Left ventricle myocardium superior (tissue), 1 donor: ENCODE measurements at places on chromosomes 13 and 19.

DNA sequence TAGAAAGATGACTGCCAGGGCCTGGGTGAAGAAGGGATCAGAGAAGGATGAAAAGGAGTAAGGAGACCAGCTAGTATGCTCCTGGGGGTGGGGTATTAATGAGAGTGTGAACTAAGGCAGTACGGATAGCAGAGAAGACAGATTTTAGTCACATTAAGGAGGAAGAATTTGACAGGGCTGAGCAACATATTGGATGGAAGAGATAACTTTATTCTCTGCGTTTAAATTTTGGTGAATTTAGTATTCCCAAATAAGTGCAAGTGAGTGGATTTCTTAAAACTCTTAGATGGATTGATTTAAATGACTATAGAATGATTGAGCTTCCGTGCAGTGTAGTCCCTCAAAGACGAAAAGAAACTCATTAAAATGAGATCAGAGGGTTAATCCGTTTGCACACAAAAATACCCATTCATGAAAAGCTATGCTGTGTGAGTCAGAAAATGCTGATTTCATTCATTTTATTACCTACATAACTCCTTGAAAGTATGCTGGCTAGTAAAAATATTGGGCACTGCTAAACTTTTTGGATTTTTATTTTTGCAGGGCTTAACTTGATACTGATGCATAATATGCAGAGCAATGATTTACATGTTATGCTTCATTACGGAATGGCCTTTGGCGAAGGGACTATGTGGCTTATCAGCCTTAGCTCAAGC, 54.1 kb downstream of the WDFY2 start:
- DNase-seq, result no peak

DNA sequence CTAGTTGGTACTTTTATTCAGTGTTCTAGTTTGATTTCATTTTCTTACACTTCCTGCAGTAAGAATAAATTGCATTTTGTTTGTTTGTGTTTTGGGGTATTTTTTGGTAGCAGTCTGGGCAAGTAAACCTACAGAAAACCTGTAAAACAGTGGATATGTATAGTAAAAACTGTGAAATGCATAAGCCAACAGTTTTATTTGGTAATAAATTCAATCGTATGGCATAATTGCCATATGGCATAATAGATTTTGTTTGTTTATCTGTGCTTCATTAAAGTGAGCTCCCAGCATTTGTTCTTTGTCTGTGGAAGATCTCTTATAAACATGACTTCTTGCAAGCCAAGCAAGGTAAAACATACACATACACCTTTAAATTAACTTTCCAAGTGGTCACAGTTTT, 111.9 kb downstream of the PCDH9 start:
- DNase-seq, result no peak

DNA sequence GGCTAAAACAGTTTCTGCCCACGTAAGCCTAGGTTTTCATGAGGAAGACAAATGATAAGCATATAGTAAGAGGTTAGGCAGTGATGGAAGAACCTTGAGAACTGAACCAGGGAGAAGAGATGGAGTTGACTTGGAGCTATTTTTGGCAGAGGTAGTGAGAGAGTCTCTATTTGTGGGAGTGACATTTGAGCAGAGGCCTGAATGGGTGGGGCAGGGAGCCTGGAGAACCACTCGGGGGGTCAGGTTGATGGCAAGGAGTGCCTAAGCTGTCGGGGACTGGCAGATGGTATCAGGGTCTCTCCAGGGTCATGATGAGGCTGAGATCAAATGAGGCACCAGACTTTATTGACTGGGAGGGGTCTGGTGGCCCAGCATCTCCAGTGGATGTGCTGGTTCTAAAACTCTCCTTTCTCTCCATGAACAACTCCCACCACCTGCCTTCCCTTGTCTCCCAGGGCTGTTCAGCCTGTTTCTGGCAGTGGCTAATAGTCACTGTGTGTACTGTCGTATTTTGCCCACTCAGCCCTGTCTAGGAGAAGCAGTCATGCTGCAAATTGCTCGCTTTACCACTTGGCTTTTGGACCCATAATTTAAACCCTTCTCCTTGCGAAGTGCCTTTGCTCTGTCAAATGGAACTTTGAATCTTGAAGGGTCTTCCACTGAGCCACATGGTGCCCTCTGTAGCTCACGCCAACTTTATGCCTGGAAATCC, 3.6 kb downstream of the MAU2 start:
- no peak for DNase-seq

DNA sequence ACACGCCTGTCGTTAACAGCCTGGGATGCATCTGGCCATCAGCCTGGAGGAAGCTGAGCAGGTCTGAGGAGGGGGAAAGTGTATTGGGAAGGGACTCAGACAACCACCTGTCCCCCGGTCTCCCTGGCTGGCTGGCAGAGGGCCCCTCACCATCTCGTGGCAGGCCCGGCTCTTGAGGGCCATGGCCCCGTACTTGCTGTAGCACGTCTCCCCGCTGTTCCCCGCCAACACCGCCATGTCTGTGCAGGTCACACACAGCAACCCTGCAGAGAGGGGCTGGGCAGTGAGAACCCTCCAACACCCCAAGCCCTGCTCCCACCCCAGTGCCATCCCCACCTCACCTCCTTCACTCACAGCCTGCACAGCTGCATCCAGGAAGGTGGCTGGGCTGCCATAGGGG, 4.0 kb downstream of the TRMT1 start:
- DNase-seq, result no peak

- DNase-seq, result no peak
These were observed 88.6 kb upstream of the FARP1 start for GRCh38 chr13:98054301-98054700.

DNA sequence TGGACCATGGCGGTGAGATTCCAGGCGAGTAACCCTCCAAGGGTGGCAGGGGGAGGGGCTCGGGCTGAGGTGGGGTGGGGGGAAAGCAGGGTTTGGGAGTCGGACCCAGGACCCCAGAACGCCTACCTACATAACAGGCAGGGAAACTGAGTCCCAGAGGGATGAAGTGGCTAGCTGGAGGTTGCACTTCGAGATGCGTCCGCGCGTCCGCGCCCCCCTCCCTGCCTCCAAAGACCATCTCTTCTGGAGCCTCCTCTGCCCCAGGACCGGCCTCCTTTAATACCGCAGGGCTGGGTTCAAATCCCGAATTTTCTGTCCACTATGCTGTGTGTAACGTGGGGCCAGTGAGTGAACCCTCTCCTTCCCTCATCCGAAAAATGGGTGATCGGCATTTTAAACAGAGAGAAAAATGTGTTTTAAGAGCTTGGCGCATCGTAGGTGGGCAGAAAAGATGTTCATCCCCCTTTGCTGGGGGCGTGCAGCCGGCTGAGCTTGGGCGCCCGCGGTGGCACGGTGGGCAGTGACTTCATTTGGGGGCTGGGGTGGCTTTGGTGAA, 13.8 kb downstream of the TJP3 start:
- no peak for DNase-seq

DNA sequence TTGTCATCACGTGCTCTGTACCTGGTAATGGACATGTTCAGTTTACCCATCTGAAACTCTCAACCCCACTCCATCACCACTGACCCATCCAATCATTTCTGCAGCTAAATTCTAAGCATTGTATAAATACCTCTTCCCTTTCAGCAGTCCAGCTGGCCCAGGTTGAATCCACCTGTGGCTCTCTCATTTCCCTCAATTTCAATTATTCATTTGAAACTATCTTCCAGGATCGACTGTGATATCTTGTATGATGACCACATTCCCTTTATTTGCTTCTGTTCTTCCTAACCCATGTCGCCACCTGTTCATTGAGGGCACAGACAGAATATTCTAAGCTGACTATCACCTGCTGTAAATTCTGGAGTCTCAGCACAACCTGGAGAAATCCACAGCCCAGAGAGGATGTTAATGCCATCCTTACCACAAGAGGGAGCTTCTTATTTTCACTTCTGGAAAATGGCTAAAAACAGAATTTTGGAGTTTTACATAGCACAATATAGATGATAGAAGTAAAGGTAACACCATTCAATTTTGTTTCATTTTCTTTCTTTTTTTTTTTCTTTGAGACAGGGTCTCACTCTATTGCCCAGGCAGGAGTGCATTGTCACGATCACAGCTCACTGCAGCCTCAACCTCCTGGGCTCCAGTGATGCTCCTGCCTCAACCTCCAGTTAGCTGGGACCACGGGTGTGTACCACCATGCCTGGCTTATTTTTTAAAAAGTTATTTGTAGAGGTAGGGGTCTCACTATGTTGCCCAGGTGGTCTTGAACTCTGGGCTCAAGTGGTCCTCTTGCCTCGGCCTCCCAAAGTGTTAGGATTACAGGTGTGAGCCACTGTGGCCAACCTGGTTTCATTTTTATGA, 38.6 kb downstream of the ZNF823 start:
- DNase-seq, result no peak

GRCh38 chr13:112746044-112746443, 56.2 kb downstream of the ATP11A start:
- DNase-seq, result no peak

DNA sequence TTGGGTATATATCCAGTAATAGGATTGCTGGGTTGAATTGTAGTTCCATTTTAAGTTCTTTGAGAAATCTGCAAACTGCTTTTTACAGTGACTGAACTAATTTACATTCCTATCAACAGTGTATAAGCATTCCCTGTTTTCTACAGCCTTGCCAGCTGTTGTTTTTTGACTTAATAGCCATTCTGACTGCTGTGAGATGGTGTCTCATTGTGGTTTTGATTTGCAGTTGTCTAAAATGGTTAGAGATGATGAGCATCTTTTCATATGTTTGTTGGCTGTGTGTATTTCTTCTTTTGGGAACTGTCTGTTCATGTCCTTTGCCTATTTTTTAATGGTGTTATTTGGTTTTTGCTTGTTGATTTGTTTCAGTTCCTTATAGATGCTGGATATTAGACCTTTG, 4.0 kb upstream of the ZNF222 start:
- no peak for DNase-seq
